ENCODE measurements at places on chromosomes 12 and 14.

DNA sequence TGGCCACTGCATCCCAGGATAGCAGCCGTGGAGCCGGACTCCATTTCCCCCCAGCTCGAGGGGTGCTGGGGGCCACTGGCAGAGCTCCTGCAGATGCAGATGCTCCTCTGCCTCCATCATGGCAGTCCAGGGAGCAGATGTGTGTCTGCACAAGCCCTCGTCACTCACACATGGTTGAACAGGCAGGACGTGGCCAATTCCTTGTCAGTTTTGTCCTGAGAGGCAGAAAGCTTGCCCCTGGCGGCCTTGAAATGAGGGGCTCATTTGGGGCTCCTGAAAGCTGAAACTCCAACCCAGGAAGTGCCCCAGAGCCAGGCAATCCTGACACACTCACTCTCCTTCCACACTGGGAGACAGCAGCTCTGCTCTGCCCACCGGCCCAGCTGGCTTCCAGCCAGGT lies 100.9 kb upstream of the C14orf180 start:
- no peak for DNase-seq

- peak; percentile 42 for DNase-seq
These were observed 5.8 kb downstream of the TMEM253 start for GRCh38 chr14:21106498-21107282.

DNA sequence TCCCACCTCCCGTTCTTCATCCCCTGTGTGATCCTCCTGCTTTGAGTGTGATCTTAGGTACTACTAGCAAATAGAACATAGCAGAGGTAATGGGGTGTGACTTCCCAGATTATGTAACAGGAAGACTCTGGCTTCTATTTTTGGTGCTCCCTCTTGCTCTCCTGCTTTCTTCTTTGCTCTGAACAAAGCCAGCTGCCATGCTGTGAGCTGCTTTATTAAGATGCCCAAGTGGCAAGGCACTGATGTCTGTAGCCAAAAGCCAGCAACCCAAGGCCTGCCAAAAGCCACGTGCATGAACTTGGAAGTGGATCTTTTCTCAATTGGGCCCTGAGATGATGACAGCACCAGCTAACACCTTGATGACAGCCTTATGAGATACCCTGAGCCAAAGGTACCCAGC lies 5.8 kb upstream of the MFAP5 start:
- no peak for DNase-seq

GRCh38 chr12:92341065-92341668 lies 195.5 kb upstream of the BTG1 start:
- no peak for DNase-seq

- no peak for DNase-seq
These were observed 14.4 kb downstream of the EML1 start for GRCh38 chr14:99807413-99808153.

DNA sequence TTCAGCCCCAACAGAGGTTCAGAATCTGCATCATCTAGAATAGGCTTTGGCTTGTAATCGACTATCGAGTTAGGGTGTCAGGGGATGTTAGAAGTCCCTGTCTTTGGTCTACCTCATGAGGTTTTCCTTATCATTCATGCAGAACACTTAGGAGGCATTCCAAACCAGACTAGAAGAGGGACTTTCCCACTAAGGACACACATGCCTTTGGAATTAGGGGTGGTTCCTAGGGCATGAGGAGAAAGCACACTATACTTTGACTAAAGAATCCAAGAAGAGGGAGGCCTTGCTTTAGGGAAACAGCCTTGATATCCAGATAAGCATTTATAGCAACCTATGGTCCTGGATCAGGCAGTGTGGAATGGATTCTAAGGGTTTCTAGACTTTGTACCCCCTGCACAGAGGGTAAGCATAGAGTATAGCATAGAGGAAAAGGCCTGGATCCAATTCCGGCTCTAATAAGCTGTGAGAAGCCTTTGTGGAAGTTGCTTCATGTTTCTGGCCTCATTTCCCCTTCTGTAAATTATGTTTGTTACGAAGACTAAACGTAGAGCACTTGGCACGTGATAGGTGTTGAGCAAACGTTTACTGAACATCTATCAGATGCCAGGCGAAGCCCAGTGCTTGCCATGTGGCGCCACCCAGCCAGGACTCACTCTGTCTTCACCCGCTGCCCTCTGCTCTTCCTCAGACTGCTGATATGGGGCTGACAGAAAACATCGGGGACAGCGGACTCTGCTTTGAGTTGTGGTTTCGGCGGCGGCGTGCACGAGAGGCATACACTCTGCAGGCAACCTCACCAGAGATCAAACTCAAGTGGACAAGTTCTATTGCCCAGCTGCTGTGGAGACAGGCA lies 13.2 kb downstream of the ZNF219 start:
- DNase-seq, result peak; percentile 60

DNA sequence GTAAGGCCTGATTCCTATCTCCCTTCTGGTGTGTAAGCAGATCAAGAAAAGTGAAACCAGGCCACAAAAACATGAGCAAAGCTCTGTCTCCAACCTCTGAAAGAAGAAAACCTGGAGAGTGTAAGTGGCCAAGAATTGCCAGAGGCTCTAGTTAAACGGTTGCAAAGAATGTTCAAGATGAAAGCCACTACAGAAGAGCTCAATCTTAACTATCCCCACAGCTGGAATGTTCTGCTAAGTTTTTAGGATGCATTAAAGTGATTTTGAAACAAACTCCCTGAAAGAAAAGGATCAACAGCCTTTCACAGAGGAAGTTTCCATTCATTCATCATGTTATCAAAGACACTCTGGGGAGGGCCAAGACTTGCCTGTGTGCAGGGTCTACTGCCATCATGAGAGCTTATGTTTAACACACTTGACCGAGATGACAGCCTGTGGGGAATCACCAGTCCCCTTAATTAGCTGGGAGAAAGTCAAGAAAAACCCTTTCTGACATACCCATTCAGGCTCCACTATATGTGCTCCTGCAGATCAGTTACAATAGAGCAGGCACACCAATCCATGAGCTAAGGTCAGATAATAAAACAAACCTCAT lies 128.0 kb upstream of the OVCH1 start:
- no peak for DNase-seq

- no peak for DNase-seq
These were observed 29.6 kb downstream of the BEGAIN start for GRCh38 chr14:100557658-100558057.

GRCh38 chr12:130126023-130126432 lies 36.2 kb upstream of the FZD10 start:
- no peak for DNase-seq

DNA sequence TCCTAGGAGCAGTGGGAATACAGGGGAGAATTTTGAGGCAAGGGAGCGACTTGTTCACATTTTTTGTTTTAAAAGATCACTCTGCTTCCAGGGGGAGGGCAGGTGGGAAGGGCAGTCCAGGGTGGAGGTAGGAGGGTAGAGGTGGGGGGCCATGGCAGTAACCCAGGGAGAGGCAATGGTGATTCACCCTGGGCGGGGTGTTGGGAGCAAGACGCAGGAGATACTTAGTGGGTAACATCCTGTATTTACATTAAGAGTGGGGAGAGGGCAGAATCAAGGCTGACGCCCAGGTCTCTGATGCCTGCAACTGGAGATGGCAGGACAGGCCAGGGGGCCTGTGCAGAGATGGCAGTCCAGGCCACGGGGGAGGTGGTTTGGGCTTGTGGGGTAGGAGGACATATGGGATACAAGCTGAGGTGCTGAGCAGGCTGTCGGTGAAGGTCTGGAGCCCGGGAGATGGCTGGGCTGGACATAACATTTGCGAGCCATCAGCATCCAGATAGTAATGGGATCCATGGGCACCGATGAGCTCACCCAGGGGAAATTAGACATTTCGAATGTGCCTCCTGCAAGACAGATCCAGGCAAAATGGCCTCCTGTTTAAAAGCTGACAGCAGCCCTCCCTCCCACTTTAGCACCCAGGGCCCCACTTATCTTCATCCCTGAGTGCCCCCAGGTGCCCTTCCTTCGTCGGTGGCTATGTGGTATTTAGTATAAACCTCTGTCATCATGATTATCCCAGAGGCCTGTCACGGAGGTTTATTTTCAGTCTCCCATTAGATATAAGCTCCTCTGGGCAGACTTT lies 9.3 kb downstream of the EML1 start:
- no peak for DNase-seq

Data from non-pigmented ciliary epithelial cell (primary cell).